ENCODE measurements at places on chromosomes 6 and 20. TPM values are rescaled to one million over a fixed set of nuclear protein-coding genes. Genes with fewer than 3 reads are reported as not detected.

GRCh38 chr6:166379103-166379586 is 3.6 kb downstream of the MPC1 start:
- DNase-seq = no peak

- DNase-seq = no peak
Measured at GRCh38 chr20:61219021-61219431, 33.0 kb upstream of the CDH4 start.

DNA sequence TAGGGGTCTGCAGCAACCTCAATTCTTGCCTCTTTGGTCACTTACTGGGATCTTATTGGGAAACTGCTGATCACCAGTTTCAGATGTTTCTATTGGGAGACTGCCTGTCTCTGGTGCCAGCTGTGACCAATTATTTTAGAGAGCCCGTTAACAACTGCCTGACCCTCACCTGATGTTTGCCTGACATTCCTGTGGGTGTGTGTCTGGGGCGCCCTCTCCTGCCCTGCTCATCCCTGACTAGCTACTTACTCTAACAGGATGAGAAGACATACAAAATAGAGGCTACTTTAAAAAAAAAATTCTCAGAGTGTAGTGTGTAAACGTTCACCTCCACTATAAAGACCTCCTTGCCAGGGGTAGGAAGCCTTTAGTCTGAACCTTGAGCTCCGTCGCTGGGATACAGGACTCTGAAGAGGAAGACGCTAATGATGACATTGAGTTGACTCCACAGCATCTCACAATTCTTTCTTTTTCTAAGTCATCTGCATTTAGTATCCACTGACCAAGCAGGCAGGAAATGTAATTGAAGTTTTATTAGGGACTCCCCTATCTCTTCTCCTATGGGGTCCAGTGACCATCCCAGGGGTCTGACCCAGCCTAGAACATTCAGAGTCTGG is 54.6 kb upstream of the DDR1 start:
- no peak for DNase-seq

DNA sequence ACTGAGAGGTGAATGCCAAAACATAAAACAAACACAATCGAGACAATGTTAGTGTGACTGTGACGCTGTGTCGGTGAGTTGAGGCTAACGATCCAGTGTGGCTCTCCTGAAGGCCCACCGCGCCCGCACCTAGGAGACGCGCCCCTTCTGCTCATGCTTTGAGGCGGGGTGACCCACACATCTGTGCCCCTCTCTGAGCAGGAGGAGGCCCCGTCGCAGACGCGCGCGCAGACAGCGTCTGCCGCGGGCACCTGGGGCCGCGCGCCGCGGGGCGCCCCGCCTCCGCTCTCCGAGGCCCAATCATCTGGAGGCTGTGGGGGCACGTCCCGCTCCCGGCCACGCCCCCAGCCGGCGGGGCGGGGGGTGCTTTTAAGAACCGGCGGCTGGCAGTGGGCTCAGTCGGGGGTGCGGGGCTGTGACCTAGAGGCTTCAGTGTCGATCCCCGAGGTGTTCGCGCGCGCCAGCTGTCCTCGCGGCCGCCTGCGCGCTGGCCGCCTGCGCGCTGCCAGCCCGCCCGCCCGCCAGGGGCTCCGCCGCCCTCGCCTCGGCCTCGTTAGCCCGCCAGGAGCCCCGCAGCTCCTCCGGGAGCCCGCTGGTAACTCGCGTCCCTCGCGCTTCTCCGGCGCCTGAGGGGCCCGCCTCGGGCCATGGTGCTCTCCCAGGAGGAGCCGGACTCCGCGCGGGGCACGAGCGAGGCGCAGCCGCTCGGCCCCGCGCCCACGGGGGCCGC is at the start of gene SLC16A10:
SLC16A10 (plus strand) TSS at position 398 of the 730 bp plus-strand sequence; CDS start at position 648, 250 bp downstream.
- DNase-seq = no peak

DNA sequence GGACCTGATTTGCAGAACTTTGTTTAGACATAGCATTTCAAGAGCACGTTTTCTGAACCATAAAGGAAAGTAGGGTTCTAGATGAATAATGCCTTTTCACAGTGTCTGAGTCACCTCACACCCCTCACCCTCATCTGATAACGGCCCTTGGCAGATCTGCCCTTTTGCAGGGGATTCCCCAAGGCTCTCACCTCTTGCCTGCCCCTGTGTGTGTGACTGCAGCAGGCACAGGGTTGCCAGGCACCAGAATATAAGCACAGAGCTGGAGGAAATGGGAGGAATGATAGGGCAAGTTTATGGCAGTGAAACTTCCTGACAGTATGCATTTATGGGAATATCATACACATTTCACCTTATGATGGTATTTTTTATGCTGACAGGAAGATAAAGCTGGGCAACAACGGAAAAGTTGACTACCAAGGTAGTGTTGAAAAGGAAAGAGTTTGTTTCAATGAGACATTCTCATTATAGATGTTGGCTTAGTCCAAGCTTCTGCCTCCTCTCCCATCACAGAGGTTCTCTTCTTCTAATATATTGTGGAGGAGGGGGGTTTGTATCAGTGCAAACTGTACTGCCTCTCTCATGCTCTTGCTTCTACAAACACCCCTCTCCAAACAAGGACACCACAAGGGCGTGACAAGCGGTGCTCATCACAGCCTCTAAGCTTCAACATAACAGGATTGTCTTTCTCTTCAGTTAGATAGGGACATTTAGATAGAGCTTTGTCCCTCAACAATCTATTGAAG is 101.5 kb upstream of the BACH2 start:
- no peak for DNase-seq

DNA sequence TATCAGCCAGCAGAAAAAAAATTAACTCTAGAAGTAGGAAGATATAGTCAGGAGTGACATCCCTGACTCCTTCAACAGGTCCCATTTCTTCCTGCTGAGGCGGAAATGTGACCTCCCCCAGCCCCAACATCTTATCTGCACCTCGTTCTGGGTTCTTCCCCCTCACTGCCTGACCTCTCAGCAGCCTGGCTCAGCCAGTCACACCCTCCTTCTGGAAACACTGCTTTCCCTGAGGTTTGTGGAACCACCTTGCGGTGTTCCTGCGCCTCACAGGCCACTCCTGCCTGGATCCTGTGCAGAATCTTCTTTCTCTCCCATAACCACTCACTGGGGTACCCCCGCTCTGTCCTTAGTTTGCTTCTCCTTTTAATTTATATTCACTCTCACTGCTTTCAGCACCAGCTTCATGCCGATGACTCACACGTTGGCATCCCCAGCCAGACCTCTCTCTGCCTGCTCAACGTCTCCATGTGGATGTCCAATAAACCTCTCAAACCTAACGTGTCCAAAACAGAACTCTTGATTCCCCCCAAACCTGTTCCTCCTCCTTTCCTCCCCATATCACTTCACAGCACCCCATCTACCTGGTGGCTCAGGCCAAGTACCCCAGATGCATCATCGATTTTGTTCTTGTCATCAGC is 222.8 kb upstream of the PLN start:
- no peak for DNase-seq

GRCh38 chr6:135298455-135298854 is 117.3 kb downstream of the MYB start:
- DNase-seq = no peak

Gene REM1
- 10.2 TPM for total RNA-seq

Measured in esophagus muscularis mucosa (tissue), 4 donors.